Mesenteric fat pad (tissue), 1 donor: ENCODE measurements at places on chromosomes 5 and 9. TPM values are rescaled to one million over a fixed set of nuclear protein-coding genes. Genes with fewer than 3 reads are reported as not detected.

Gene NUDT2
- 17.7 TPM for total RNA-seq

Gene ARAP3
- 24.2 TPM for total RNA-seq

Gene LRRC19
- total RNA-seq = not detected

Gene C9orf50
- total RNA-seq = not detected

Gene PDCD1LG2
- total RNA-seq = 3.6 TPM

Gene GZMA
- total RNA-seq = 1.0 TPM

Gene PCDHGB3
- 2.7 TPM for total RNA-seq
